ENCODE measurements at places on chromosomes 1 and 21. TPM values are rescaled to one million over a fixed set of nuclear protein-coding genes. Genes with fewer than 3 reads are reported as not detected.
A peak's percentile ranks its signal among the peaks of the same experiment; 100 is the strongest.

GRCh38 chr1:42983693-42984092 is 25.0 kb upstream of the SLC2A1 start:
- no peak for DNase-seq

DNA sequence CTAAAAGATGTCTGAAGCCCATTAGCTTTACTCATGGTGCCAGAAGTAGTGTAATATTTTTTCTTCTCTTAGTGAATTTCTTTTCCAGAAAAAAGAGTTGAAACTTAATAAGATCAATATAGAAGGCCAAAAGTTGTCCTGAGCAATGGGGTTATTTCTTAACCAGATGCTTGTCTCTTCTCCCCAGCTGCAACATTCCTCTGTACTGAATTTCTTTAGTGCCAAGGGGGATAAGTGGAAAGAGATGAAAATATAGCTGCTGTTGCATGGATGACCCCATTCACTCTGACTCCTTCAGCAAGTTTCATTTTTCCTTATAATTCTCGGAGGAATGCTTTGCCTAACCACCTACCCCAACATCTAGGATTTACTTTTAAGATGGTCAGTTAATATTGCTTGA is 675.0 kb downstream of the USP25 start:
- DNase-seq, result no peak

DNA sequence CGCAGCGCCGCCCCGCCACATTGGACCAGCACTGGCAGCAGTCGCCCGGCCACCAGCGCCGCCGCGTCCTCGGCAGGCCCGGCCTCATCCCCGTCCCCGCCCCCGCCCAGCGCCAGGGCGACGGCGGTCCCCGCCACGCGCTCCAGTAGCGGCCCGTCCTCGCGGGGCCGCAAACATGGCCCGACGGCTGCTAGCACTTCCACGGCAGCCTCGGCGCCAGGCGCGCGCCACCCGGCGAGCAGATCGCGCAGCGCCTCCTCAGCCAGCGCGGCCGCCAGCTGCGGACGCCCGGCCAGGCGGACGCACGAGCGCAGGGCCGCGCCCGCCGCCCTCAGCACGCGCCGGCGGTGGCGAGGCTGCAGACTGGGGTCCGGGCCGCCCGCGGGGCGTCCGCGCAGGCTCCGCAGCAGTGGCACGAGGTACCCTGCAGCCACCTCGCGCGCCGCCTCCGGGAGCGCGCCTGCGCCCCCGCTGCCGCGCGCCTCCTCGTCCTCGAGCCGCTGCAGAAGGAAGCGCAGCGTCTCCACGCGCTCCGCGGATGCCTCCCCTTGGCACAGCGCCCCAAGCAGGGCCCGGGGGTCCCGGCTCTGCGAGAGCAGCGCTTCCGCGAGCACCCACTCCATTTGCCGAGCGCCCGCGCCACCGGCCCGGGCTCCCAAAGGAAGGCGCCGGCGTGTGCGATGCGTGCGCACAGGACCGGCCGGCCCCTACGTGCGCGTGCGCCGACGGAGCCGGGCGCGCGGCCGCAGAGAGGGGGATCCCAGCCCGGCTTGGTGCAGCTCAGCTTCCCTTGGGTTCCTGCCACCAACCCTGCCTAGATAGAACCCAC is at the start of gene TARBP1:
TSS of gene TARBP1 (minus strand) at position 699 of the 829 bp plus-strand sequence. CDS start at position 623, 76 bp downstream.
- DNase-seq, result peak; percentile 62

DNA sequence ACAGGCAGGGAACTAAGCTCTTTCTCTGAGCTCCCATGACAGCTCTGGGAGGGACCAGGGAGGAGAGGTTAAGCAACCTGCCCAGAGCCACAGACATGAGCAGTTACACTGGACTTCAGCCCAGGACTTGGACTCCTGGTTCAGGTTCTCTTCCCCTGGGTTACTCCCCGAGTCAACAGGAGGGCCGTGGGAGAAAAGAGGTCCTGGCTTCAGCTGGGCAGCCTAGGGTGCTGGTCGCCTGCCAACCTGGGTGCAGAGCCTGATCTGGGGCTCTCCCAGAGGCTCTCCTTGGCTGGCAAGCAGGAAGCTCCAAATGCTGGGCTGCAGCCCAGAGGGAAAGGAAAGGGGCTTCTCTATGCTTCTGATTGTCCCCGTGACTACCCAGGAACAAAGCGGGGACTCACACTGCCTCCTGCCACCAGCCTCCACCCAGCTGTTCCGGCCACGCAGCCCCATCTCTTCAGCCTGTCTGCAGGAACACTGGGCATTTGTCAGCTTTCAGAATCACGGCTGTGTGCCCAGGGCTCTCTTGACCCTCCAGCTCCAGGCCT is 141.8 kb downstream of the HIVEP3 start:
- no peak for DNase-seq

DNA sequence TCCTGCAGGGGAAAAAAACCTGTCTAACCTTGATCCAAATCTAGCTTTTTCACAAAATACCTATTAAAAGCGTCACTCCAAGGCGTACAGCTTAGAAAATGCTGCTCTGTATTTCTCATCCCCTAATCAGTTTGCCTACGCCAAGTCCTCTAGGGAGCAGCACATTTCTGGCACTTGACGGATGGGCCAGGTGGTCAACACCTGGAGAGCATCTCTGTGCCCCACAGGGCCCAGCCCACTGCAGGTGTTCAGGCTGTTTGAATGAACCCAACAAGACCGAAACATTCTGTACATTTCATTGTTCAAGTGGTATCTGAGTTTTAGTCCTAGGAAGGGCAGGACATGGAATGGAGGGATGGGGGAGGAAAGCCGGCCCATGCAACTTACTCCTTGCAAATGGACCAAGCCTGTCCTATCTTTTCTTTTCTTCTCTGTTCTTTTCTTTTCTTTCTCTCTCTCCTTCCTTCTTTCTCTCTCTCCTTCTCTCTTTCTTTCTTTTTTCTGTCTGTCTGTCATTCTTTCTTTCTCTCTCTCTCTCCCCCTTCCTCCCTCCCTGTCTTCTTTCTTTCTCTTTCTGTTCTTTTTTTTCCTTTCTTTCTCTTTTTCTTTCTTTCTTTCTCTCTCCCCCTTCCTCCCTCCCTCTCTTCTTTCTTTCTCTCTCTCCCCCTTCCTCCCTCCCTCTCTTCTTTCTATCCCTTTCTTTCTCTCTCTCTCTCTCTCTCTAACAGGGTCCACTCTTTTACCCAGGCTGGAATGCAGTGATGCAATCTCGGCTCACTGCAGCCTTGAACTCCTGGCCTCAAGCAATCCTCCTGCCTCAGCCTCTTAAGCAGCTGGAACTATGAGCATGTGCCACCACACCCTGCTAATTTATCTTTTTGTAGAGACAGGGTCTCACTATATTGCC is 29.1 kb downstream of the IGFN1 start:
- no peak for DNase-seq

- no peak for DNase-seq
Measured at GRCh38 chr1:236875975-236876374, 80.9 kb downstream of the MTR start.

The YY1AP1 gene
- total RNA-seq, result 25.7 TPM

The BACE2 gene
- total RNA-seq, result 127 TPM

The PRKCZ gene
- total RNA-seq, result 1.6 TPM

The CHIA gene
- not detected for total RNA-seq

The PRAMEF18 gene
- total RNA-seq, result not detected

The AQP10 gene
- total RNA-seq, result not detected

The FCER1G gene
- not detected for total RNA-seq

The SLC25A34 gene
- 0.65 TPM for total RNA-seq

Measured in fibroblast of the aortic adventitia (primary cell).